GF-D8 (cell line): ENCODE measurements at places on chromosomes 12 and 14.

DNA sequence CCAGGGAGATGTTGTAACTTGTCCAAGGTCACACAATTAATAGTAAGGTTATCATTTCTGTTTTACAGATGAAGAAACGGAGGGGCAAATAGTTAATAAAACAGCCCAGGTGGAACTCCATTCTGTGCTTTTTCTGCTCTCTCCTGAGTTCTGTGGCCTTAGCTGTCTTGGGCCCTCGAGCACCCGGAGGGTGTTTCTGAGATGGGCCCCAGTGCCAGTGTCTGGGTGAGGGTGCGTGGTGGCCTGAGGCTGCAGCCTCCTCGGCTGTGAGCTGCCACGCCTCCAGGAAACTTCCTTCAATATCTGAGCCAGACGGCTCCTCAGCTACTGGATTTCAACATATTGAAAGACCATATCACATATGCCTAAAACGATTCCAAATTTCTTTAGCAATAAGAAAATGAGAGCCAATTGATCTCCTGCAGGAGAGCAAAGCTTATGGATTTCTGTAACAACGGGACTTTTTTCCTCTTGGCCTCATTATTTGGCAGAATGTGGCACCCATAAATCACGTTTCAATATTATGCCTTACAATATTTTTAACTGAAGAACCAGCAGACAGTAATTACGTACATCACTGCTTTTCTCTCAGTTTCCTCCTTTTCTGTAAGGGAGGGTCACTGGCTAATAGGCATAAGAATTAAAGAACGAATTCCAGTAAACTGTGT lies 74.8 kb upstream of the DICER1 start:
- DNase-seq, result no peak

DNA sequence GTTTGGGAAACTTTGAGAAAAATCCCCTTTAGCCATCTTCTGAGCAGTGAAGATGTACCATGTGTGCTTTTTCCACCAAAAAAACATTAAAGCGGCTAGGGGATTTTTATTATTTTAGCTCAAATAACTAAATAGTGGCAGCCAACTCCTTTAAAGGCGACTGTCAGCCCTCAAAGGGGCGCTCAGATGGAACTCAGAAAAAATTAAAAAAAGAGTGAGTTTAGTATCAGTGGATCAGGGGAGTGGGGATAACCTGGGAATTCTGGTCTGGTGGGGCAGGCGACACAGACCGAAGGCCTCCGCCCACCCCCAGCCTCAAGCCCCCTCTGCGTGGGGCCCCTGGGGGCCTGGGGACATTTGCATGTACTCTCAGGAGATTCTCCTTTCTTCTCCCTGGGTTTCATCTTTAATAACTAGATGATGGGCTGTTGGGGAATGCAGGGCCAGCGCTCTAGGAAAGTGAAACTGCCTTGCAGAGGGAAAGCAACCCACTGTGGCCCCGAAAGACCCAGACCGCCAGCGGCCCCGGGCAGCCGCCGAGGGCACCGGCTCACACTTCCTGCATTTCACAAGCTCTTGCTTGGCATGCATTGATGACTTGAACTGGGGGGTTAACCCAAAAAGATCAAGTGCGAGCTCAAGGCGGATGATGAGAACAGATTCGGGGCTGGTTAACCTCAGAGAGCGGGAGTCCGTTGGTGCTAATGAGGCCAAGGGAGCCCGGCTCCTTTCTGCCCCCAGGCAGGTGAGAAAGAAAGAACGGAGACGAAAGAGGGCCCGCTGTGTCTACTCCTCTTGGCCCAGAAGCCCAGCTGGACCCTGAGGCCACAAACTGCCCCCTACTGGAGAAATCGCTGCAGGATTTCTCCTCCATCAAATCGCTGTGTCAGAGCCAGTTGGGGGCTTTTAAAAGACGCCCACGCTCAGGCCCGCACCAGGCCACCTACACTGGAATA lies 7.3 kb upstream of the BATF start:
- no peak for DNase-seq

DNA sequence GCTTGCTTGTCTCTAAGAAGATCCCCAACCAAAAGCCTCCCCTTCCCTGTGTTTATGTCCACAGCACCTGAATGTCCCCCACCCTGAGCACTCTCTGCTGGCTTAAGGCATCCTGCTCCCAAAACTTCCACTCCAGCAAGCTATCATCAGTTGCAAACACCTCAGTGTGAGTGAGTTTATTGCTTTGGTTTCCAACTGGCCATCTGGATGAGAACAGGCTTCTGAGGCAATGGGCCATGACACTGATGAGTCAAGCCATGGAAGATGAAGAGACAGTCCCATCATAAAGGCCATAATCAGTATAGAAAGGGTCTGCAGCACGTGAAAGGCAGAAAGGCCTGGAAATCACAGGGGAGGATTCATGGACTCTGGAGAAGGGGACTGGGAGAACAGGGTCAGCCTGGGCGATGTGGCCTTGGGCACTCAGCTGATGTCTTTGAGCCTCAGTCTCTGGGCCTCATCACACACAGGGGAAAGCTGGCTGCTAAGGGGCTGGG lies 12.8 kb downstream of the CMKLR1 start:
- DNase-seq, result no peak

- DNase-seq, result no peak
These were observed 45.1 kb downstream of the ISCA2 start for GRCh38 chr14:74538411-74539391.
